ENCODE measurements at places on chromosomes 5 and 9.

- no peak for DNase-seq
Observed at GRCh38 chr5:175892015-175892800, 20.8 kb downstream of the CPLX2 start.

GRCh38 chr5:57082441-57083067 is 91.3 kb upstream of the GPBP1 start:
- DNase-seq = peak; percentile 14

DNA sequence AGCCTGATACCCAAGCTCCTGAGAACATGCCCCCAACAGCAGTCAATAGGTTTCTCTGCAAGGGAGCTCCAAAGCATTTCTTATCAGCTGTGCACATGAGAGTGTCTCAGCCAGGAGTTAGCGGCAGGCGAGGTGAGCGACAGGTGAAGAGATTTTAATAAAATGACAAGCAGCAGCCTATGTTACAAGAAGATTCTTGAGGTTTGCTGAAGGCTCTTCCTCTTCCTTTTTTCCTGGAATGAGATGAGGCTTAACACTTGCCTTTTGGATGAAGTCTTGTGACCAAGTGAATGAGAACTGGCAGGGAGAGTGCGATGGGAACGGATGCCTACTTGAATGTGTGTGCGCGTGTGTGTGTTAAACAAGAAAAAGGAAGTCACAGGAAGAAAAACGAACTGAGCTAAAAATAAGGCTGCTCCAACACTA is 76.1 kb downstream of the SHB start:
- no peak for DNase-seq

DNA sequence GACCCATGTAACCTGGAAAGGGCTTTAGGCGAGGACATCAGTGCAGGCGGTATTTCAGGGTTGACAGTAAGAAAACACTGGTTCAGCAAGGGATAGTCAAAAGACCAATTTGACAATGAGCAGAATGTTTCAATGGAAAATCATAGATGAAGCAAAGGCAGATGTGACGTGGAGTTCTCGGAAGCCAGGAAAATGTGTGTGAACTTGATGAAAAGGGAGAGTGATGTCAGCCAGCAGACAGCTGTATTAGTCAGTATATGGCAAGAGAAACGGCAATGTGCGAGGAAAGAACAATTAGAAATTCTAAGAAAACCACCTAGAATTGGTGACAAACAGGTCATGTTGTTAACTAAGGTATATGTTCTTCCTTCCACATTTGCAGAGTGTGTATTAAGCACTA is 503.9 kb upstream of the DAB2 start:
- DNase-seq = no peak

DNA sequence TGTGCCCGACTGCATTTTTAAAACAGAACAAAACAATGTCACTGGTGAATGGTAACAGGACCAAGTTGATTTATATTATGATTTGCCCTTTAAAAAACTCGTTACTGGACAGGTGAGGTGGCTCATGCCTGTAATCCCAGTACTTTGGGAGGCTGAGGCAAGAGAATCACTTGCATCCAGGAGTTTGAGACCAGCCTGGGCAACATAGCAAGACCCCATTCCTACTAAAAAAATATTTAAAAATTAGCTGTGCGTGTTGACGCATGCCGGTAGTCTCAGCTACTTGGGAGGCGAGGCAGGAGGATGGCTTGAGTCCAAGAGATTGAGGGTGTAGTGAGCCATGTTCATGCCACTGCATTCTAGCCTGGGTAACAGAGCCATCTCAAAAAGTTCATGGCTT is 7.2 kb downstream of the UNC13B start:
- DNase-seq = no peak

DNA sequence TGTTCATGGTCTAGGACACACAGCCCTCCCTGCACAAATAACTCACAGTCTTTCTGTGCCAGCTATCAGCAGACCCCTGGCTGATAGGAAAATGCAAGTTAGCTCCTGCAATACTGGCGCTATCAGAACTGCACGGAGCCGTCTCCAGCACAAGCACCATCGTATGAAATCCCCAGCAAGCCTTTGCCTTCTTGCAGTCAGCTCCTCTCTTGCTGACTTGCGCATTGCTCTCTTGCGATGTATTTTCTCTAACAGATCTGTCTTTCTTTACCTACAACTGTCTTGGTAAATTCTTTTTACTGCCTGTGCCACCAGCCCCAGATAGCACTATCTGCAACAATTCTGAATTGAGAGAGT is 25.1 kb upstream of the UGCG start:
- no peak for DNase-seq

- peak; percentile 9 for DNase-seq
Observed at GRCh38 chr5:146340260-146341081, 1.8 kb downstream of the POU4F3 start.

DNA sequence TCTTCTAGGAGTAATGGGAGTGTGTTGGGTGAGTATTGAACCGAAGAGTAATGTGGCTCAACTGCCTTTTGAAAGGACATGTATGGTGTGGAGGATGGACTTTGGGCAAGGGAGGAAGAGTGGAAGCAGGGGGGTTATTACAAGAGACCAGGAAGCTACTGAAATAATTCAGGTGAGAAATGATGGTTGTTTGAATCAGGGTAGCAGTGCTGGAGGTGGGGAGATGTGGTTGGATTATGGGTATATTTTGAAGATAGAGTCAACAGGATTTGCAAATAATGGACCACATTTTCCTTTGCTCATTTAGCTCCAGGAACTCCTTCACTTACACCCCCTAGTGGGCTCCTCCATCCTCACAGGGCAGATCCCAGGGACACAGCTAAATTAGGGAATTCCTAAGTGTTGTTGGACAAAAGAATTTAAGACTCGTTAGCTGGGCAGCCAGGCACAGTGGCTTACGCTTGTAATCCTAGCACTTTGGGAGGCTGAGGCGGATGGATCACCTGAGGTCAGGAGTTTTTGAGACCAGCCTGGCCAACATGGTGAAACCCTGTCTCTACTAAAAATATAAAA is 1.2 kb upstream of the SLC4A9 start:
- no peak for DNase-seq

DNA sequence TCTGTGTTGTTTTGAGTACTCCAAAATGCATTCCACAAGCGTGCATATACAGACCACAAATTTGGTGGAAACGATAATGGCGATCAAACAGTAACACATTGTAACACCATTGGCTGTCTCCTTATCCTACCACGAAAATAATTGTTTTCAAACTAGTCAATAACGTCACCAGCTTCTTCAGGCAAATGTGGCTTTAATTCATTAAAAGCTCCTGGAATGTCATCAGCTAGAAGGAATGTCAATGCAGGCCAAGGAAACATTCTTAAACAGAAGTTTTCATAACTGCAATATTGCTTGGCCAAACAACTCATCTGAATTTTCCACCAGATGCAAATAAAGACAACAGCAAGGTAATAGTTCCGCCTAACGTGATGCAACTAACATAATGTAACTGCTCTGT is 71.6 kb upstream of the XPA start:
- DNase-seq = no peak

GRCh38 chr9:118336943-118337330 is 632.7 kb downstream of the TLR4 start:
- DNase-seq = no peak

DNA sequence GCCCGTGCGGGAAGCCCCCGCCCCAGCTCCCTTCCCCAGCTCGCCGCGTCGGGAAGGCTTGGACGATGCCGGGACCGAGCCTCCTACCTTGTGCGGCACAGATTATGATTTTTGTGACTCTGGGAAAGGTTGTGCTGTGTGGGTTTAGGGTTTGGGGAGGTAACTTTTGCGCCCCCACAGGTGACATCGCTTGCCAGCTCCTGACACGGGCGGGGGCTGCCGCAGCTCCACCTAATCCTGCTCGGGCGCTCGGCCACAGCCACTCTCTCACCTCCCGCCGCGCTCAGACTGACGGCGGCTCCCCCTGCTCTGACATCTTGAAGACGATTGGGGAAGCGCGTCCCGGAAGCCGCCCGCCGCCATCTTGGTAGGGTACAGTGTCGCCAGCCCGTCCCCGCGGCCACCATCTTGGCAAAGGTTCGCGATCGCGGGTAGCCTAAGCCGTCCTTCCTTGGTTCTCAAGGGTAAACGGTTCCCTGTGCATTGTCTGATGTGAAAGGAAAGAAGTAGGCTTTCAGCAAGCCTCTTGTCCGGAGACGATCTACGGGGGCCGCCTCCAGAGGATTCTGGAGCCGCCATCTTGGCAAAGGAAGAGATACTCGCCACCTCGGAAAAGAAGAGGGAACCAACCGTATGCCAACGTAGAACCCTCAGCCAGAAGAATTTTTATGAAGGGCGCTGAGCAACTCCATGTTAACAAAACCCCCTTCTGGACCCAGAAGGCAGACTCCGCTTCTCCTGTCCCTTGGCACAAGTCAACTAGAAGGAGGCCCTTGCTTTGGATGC is 1.8 kb upstream of the NR3C1 start:
- DNase-seq = no peak

GRCh38 chr9:129495620-129496472 is 125.1 kb downstream of the C9orf50 start:
- DNase-seq = no peak

GRCh38 chr5:157157293-157157891 is 8.7 kb downstream of the GARIN3 start:
- DNase-seq = no peak

GRCh38 chr9:113998114-113998513 is 80.0 kb downstream of the AMBP start:
- no peak for DNase-seq

GRCh38 chr9:20623021-20623747 is 885 bp upstream of the MLLT3 start:
- DNase-seq = no peak

DNA sequence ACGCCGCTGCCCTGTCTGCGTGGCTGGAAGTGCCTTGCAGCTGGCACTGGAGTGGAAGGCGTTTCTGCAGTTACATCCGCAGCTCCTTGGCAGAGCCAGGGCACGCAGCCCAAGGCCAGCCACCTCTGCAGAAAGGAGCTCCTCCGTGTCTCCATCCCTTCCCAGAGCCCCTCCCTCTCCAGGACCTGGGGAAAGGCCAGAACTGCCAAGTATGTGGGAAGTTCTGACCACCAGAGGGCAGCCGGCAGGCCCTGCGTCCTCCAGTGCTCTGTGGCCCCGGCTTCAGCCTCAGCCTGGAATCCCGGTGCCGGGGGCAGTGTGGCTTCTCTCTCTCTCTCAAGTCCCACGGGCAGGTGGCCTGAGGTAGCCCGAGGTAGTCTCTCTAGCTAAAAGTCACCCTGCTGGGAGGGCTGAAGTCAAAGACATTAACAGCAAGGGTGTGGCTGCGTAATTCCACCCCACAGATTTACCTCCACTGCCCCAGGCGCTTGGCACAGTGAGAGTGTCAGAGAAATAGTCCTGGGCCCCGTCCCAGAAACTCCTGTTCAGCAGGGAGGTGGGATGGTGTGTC is 101.7 kb upstream of the FCN2 start:
- DNase-seq = no peak

- DNase-seq = no peak
Observed at GRCh38 chr5:171418982-171419687, at the start of gene FGF18. Gene FGF18, plus strand, starts transcription at chr5:171419647. Its CDS starts 553 bp downstream, at chr5:171420200.

DNA sequence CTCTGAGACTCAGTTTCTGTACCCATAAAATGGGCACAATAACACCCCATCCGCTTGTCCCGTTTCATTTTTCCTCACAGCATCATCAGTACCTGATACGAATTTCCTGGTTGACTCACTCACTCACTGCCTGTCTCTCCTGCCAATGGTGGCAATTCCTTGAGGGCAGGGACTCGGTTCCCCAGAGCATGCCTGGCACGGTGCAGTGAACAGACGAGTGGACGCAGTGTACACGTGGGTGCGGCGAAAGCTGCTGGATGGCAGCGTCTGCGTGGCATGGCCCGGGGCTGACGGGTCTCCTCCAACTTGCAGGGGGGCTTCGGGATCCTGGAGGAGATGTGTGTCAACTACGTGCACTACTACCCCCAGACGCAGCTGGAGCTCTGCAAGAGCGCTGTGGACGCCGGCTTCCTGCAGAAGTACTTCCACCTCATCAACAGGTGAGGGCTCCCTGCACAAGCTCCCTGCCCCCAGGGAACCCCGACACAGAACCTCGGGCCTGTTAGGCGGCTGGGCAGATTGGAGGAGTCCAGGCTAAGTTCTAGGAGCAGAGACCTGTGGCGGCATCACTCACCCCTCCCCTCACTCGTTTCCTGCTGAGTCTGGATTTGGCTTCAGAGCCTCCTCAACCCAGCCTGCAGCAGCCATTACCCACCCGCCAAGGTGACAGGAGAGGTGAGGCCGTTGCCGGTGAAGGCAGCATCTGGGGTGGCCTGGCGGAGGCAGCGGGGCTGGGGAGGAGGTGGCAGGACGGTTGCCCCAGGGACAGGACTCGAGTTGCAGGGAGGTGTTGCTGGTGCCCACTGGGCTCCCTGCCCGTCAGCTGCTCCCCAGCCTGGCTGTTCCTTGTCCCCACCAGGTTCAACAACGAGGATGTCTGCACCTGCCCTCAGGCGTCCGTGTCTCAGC is 20.3 kb downstream of the DBH start:
- no peak for DNase-seq

- DNase-seq = peak; percentile 7
Observed at GRCh38 chr9:95726756-95727155, 148.7 kb upstream of the ERCC6L2 start.

GRCh38 chr9:107248714-107249113 is 34.4 kb upstream of the RAD23B start:
- DNase-seq = no peak

GRCh38 chr9:112760821-112761220 is 10.3 kb downstream of the SNX30 start:
- no peak for DNase-seq

DNA sequence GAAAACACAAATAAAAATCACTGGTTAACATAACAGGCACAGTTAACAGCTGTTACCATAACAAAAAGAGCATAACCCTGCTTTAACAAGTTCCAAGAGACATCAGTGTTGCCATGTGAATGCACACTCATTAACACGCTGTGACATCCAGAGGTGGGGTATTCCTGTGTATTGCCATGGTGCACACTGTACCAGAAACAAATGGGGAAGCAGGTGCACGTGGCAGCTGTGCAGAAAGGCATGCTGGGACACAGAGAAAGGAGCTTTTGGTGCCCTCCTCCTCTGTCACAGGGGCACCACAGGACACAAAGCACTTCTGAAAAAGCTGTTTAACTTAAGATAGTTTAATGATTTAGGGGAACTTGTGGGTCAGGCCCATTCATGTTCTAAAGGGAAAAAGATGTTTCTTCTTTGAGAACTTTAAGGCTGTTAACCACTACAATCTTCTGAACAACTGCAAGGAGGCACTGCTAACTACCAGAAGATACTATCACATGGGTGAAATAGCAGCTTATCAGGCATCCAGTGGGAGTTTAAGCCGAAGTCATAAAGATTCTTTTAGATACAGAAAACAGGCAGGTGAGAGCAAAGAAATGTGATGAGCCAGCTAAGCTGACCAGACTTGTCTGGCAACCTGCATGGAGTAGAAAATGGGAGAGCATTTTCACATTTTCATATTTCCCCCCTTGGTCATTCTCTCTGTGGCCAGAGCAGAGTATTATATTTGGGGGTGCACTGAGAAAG is 56.4 kb upstream of the GOLPH3 start:
- DNase-seq = no peak

- DNase-seq = no peak
Observed at GRCh38 chr9:125745682-125746016, 1.5 kb upstream of the PBX3 start.

- no peak for DNase-seq
Observed at GRCh38 chr5:33411498-33411897, 29.3 kb upstream of the TARS1 start.

- no peak for DNase-seq
Observed at GRCh38 chr5:180213256-180213600, 4.2 kb upstream of the RASGEF1C start.

- DNase-seq = no peak
Observed at GRCh38 chr5:93008502-93009207, 572.4 kb downstream of the NR2F1-AS1 start.

- no peak for DNase-seq
Observed at GRCh38 chr5:133471699-133472098, 140.6 kb downstream of the FSTL4 start.
